ENCODE measurements at places on chromosomes 3 and 15.

DNA sequence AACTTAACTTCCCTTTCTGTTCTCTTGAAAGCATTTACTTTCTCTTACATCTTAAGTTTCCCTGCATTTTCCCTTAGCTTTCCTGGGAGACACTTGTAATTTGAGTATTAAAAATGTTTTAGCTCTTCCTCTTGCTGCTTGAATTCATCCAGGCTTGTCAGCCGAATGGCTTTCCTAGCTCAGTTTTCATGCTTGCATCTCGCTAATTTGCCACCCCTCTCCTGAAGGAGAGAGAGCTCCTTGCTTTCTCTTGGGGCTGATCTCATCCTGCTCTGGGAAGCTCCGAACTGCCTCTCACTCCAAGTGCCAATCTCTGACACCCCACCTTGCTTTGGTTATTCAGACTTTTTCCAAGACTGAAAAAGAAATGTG, 374.6 kb upstream of the TBL1XR1 start:
- no peak for DNase-seq

DNA sequence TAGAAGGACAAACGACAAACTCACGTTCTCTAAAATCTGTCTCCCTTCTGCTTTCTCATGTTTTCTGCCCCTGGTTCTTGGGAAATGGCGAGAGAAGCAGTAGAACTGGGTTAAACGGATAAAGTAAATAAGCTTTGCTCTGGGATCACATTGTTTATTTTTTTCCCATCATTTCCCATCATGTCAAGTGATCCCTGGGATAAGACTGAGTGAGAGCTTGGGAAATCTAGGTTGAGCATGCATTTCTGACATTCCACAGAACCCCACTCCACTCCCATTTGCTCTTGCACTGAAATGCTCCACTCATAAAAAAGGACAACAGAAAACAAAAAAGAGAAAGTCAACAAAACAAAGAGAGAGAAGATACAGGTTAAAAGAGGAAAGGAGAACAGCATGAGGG, 69.1 kb downstream of the SEMA6D start:
- DNase-seq, result no peak

DNA sequence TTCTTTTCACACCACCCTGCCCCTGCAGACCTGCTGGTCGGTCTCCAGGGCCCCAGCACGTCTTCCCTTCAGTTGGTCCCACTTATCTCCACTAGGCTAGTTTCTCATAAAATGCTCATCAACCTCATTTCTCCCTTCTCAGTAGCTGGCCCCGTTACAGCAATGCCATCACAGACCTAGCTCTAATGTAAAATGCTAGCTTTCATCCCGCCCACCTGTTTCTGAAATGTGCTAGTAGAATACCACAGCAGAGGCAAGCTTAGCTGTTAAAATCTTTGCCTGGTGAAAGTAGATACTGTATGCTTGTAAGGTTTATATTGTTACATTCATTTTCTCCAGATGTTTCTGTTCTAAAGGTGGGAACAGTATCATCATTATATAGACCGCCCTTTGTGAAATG, 13.1 kb downstream of the MKRN2OS start:
- no peak for DNase-seq

GRCh38 chr3:18351823-18352744, 73.1 kb downstream of the SATB1 start:
- peak; percentile 29 for DNase-seq
